ENCODE measurements at places on chromosomes 16 and 17. TPM values are rescaled to one million over a fixed set of nuclear protein-coding genes. Genes with fewer than 3 reads are reported as not detected.

The RHOT2 gene
- total RNA-seq, result 162 TPM

The RHBDL1 gene
- 4.0 TPM for total RNA-seq

The CRYBA1 gene
- total RNA-seq, result not detected

The AIPL1 gene
- total RNA-seq, result 0.71 TPM

The ALOX12B gene
- total RNA-seq, result not detected

- peaks cover 18% of the 10 kb centered on the region for H3K27me3 ChIP-seq
- no peak overlapping the region for H3K4me3 ChIP-seq
- DNase-seq, result no peak
- peaks cover 9% of the 10 kb centered on the region for H3K4me1 ChIP-seq
Measured at GRCh38 chr17:48162306-48162934, 54.9 kb downstream of the SNX11 start.

DNA sequence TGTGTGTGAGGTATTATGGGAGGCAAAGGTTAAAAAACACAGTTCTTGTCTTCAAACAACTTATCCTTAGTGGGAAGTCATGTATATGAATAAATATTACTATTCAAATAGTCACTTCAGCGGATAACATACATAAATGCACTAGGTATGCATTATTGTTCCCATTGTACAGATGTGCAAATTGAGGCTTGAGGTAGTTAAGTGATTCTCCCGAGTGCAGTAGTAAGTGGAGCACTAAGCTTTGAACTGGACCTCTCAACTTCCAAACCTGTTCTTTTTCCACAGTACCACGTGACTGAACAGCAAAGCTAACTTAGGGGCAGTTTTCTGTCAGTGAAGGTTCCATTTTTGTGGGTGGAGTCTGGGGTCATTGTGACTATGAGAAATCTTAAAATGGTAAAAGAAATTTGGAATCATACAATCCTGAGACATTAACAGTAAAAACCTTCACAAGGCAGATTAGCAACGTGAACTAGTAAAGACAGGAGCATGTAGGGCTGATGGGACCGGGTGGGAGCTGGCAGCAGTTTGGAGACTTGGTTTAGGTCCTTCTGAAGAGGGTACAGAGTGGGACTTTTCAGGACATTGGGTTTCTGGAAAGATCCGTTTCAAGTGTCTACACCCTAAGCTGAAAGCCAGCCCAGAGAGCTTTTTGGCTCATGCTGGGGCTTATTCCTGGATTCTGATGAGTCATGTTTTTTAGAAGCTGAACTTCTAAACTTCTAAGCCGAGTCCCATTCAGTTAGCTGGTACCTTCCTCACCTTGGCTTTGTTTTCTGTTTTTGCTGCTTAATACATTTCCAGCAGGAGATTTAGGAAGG is 204.9 kb downstream of the PRKCA start:
- no peaks in the 10 kb centered on the region for H3K36me3 ChIP-seq
- H3K27me3 ChIP-seq, result no peaks in the 10 kb centered on the region
- H3K27ac ChIP-seq, result no peak overlapping the region

DNA sequence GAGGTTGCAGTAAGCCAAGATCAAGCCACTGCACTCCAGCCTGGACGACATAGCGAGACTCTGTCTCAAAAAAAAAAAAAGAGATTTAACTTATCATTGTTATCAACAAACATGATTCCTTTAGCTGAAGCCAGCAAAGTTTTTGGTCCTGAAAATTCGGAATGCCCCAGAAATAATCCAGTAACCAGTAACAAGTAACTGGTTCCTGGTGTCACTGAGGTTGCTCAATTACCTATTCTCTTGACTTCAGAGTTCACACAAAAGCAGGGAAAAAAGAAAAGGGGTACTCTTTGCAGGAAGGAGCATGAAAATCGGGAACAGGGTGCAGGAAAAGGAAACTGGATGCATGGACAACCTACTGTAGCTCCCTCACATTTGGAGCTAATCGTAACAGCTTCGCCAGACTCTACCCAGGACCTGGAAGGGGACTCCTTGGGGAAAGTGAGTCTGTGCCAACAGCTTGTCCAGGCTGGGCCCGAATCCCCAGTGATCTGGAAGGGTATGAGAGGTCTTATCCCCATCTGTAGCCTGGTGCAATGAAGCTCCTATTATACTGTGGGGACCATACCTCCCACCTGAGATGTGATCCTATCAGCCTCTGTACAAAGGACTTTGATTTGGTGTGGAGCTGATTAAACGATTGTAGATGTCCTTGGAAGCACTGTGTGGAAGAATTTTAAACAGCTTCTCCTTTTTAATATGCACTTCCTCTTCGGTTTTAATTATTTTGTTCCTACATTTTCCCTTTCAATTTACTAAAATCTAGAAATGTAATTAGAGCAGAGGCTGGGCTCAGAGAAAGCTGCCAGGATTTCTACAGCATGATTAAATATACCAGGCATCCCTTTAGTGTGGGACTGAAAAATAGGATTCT is 3.4 kb upstream of the SPOP start:
- no peak overlapping the region for H3K4me3 ChIP-seq
- peaks cover 2% of the 10 kb centered on the region for H3K27me3 ChIP-seq
- no peaks in the 10 kb centered on the region for H3K4me1 ChIP-seq
- H3K36me3 ChIP-seq, result no peaks in the 10 kb centered on the region

DNA sequence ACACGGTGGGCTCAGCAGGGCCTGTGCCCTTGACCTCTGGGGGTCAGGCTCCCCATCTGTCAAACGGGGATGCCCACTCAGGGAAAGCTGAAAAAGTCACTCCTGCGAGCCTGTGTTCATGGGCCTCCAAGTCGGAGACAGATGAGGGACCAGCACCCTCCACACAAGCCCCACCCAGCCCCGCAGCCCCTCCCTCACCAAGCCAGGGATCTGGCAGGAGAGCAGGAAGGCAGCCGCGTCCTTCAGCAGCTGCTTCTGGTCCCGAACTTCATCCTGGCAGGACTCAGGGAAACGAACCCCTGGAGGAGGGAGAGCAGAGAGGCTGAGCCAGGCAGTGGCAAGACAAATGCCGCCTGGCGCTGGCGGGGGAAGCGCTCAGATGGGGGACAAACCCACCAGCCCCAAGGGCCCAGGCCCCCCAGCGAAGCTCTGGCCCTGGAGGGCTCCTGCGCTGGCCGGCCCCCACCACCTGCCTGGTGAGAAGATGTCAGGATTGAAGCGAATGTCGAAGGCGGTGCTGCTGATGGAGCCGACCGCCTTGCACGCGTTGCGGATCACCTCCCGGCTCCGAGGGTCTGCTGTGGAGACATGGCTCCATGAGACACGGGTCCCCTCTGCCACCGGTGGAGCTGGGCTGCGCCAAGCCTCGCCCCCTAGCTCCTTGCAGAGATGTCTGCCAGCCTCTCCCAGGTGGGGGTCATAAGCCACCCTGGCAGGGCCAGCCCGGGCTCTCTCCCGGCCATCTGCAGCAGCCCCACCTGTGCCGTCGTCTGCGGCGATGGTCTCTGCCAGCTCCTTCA is 15.4 kb downstream of the CLUH start:
- H3K27me3 ChIP-seq, result no peaks in the 10 kb centered on the region
- no peak overlapping the region for H3K4me3 ChIP-seq
- no peaks in the 10 kb centered on the region for H3K4me1 ChIP-seq
- DNase-seq, result no peak

DNA sequence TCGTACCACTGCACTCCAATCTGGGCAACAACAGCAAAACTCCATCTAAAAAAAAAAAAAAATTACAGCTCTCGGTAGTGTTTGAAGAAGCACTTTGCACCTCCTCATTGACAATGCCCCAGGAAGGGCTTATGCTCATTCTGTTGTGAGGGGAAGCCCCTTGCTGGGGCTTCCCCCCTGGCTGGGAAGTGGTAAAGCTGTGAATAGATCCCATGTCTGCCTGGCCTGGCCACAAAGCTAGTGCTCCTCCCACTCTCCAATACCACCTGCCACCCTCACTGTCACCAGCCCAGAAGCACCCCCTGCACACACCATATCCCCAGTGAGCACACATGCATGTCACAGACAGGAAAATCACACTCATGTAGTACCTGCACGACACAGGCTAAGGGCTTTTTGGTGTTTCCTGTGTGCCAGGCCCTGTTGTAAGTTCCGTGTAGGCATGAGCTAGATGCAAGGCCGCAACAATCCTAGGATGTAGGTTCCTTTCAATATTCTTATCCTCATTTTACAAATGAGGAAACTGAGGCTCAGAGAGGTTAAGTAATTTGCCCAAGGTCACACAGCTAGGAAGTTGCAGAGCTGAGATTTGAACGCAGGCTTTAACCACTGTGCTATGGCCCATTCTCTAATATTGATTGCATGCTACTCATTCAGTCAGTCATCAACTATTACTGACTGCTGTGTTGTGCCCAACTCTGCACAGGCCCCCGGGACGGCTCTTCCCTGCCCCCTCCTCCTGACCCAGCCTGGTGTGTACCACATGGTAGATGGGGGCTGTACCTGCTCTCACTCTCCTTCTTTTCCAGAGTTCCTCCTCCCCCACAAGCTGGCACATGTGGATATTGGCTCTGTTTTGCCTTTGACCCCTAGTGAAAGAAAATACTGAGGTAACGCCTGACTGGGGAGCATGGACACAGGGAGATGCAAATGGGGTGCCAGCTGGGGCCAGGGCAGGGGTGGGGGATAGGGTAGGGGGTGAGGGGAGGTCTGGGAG is 11.9 kb upstream of the COL1A1 start:
- peaks cover 36% of the 10 kb centered on the region for H3K4me1 ChIP-seq
- H3K27me3 ChIP-seq, result no peaks in the 10 kb centered on the region
- DNase-seq, result no peak

DNA sequence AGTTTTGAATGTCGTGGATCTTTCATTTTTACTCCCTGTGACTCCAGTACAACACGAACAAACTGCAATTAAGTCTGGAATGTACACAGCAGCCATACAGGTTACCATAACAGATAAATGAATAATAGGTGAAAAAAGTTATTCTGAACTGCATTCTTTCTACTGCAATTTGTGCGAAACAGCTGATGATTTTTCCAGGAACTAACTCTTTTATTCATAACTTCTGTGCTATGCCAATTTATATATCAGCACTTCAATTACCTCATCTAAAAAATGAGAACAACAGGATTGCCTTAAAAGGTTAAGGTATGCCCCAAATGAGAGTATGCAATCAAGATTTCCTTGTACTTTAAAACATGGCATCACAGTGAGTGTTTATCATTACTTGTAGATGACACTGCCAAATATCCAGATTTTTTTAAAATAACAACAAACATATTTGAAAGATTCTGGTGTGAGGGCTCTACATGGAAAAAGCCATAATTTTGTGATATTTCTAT is 238.9 kb downstream of the CDH8 start:
- no peaks in the 10 kb centered on the region for H3K27me3 ChIP-seq
- no peak overlapping the region for H3K4me3 ChIP-seq
- H3K27ac ChIP-seq, result no peak overlapping the region
- no peaks in the 10 kb centered on the region for H3K36me3 ChIP-seq
- DNase-seq, result no peak

GRCh38 chr17:70238228-70238627 is 68.9 kb downstream of the KCNJ2 start:
- H3K4me3 ChIP-seq, result no peak overlapping the region
- no peaks in the 10 kb centered on the region for H3K36me3 ChIP-seq
- no peak for DNase-seq
- H3K27ac ChIP-seq, result no peak overlapping the region
- H3K4me1 ChIP-seq, result no peaks in the 10 kb centered on the region
- H3K27me3 ChIP-seq, result no peaks in the 10 kb centered on the region

DNA sequence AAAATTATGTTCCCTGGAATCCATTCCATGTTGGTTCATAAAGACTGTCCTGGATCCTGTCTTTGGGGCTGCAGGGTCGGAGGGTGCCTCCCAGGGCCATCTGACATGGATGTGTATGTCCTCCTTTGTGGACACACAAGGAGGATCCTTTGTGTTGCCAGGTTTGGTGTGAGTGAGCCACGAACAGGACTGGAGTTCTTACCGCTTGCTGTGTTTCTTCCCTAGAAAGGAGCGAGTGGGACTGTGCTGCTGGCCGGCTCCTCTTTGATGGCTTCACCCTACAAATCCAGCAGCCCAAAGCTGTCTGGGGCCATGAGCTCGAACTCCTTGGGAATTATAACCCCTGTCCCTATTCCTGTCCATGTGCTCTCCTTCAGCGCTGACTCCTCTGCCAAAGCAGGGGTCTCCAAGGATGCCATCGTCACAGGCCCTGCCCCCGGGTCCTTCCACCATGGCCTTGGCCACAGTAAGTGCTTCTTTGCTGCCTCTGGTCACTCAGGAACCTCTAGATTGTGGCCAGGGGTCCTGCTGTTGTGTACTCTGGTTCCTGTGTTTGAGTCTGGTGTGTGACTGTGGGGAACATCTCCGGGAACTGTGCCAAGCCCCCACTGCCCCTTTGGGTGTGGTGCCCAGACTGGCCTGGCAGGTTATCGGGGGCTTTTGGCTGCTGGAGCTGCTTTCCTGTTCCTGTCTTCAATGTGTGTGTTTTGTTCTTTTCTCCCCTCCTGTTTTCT is 29.5 kb downstream of the UBN1 start:
- H3K27me3 ChIP-seq, result no peaks in the 10 kb centered on the region
- DNase-seq, result no peak
- peaks cover 89% of the 10 kb centered on the region for H3K36me3 ChIP-seq
- H3K4me3 ChIP-seq, result no peak overlapping the region
- no peak overlapping the region for H3K27ac ChIP-seq

DNA sequence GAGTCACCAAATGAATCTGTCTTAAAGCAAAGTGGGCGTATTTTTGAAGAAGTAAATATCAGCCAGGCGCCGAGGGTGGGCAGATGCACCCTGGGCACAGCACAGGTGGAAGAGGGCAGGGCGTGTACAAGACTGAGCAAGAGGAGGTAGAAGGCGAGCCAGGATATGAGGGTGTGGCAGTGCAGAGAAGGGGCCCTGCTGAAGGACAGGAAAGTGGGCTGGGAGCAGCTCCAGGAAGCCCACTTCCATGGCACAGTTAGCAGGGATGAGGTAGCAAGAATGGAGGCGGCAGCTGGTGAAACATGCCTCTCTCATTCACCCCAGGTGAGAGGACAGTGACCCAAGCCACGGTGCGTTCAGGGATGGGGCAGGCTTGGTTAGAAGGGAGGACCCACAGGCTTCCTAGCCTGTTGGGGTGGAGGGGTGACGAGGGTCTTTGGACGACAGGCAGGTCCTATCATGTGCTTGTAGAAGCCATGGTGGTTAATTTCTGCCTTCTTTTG is 149.3 kb downstream of the CLEC16A start:
- no peaks in the 10 kb centered on the region for H3K36me3 ChIP-seq
- no peak overlapping the region for H3K4me3 ChIP-seq
- no peak overlapping the region for H3K27ac ChIP-seq
- no peaks in the 10 kb centered on the region for H3K27me3 ChIP-seq
- no peak for DNase-seq

DNA sequence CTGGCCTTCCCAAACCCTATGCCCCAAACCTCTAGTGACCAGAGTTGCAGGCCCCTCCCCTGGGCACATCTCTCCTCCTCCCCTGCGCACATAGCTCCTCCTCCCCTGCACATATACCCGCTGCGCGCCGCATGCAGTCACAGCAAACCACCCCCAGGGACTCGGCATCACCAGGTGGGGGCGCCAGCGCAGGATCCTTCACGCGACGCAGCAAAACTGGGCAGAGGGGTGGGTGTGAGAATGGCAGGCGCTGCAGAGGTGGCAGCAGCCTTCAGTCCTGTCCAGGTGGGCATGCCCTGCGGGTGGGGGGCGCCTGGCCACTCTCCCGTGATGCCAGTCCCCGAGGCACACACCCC is 5.6 kb downstream of the CORO6 start:
- H3K36me3 ChIP-seq, result no peaks in the 10 kb centered on the region
- peak; percentile 91 for DNase-seq
- peaks cover 72% of the 10 kb centered on the region for H3K27me3 ChIP-seq

- no peak for DNase-seq
- H3K27me3 ChIP-seq, result no peaks in the 10 kb centered on the region
Measured at GRCh38 chr16:16015849-16016248, 66.4 kb downstream of the ABCC1 start.
